ENCODE measurements at places on chromosomes 2 and 18. TPM values are rescaled to one million over a fixed set of nuclear protein-coding genes. Genes with fewer than 3 reads are reported as not detected.

DNA sequence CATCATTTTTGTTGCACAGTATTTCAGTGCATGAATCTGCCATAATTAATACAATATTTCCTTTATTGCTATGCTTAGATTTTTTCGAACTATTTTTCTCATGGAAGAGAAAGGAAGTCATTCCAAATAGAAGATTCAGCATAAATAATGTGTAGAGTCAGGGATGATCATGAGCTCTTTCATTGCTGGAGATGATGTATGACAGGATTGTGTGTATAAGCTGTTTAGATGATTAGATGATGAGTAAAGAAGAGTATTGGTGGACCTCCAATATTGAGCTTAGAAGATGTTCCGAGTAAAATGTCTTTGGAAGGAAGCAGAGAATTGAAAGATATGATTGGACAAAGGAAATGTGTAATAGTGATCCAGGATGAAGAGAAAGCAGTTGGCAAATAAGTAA is 364.5 kb downstream of the PARD3B start:
- no peak overlapping the region for H3K27ac ChIP-seq
- DNase-seq: no peak
- H3K4me3 ChIP-seq: no peak overlapping the region
- H3K4me1 ChIP-seq: no peaks in the 10 kb centered on the region
- H3K27me3 ChIP-seq: no peaks in the 10 kb centered on the region

- no peaks in the 10 kb centered on the region for H3K4me1 ChIP-seq
- H3K27me3 ChIP-seq: no peaks in the 10 kb centered on the region
- H3K4me3 ChIP-seq: no peak overlapping the region
- no peak for DNase-seq
- H3K27ac ChIP-seq: no peak overlapping the region
Measured at GRCh38 chr18:13658436-13659204, 67.7 kb downstream of the FAM210A start.

DNA sequence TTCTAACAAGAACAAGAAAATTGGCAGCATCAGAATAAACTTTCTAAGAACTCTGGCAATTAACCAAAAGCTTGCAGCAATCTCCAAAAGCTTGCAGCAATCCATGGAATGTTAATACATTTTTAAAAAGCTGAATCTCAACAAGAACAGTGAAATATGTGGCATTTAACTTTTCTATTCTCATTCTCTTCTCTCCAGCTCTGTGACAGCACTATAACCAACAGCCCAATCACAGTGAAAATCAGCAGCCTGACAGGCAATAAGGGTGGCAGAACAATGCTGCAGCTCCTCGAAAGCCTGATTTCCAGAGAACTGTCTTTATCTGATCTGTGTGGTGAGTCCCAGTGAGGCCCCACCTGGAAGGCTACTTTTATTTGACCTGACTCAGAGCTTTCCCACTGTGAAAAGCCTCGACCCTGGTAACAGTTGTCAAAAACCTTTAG is 60.0 kb downstream of the TMEM131 start:
- H3K36me3 ChIP-seq: no peaks in the 10 kb centered on the region
- H3K27me3 ChIP-seq: no peaks in the 10 kb centered on the region
- H3K27ac ChIP-seq: peak overlapping the region; percentile 63
- peak overlapping the region; percentile 11 for H3K4me3 ChIP-seq
- H3K4me1 ChIP-seq: peaks cover 55% of the 10 kb centered on the region

GRCh38 chr2:70984576-70985282 is 6.3 kb downstream of the ANKRD53 start:
- H3K27ac ChIP-seq: no peak overlapping the region
- no peaks in the 10 kb centered on the region for H3K4me1 ChIP-seq
- no peak overlapping the region for H3K4me3 ChIP-seq
- H3K27me3 ChIP-seq: no peaks in the 10 kb centered on the region

- no peak for DNase-seq
- 0 out of 2 replicates have a peak, but pooled peaks cover 4% of the 10 kb centered on the region for H3K36me3 ChIP-seq
- peak overlapping the region; percentile 67 for H3K27ac ChIP-seq
- H3K4me3 ChIP-seq: no peak overlapping the region
- peaks cover 61% of the 10 kb centered on the region for H3K4me1 ChIP-seq
- no peaks in the 10 kb centered on the region for H3K27me3 ChIP-seq
Measured at GRCh38 chr18:63187791-63188460, 131.6 kb downstream of the BCL2 start.

GRCh38 chr18:53937037-53937436 is 287.4 kb downstream of the MBD2 start:
- no peak for DNase-seq
- H3K4me3 ChIP-seq: no peak overlapping the region
- no peaks in the 10 kb centered on the region for H3K4me1 ChIP-seq
- no peaks in the 10 kb centered on the region for H3K27me3 ChIP-seq
- no peaks in the 10 kb centered on the region for H3K36me3 ChIP-seq

DNA sequence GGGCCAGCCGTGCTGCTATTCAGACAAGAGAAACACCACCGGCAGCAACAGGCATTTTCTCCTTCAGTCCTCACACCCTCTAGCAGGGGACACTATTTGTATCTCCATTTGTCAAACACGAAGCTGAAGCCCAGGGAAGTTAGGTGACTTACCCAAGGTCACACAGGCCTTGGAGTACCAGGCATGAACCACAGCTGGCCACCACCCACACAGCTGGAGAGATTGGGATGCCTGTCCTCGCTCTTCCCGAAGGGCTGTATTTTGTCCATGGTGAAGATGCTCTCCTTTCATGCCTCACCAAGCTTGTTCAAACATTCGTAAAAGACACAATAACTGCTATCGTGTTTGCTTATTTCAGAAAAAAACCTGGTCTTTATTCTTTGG is 182.7 kb downstream of the INHBB start:
- no peak overlapping the region for H3K27ac ChIP-seq
- H3K4me1 ChIP-seq: no peaks in the 10 kb centered on the region
- H3K4me3 ChIP-seq: no peak overlapping the region

- H3K27me3 ChIP-seq: no peaks in the 10 kb centered on the region
- DNase-seq: no peak
- no peak overlapping the region for H3K4me3 ChIP-seq
- H3K27ac ChIP-seq: no peak overlapping the region
- no peaks in the 10 kb centered on the region for H3K4me1 ChIP-seq
Measured at GRCh38 chr2:195319548-195320412, 337.2 kb upstream of the SLC39A10 start.

GRCh38 chr2:119197529-119198239 is 25.9 kb upstream of the STEAP3 start:
- no peaks in the 10 kb centered on the region for H3K36me3 ChIP-seq
- H3K4me3 ChIP-seq: no peak overlapping the region
- H3K27ac ChIP-seq: no peak overlapping the region

- H3K4me3 ChIP-seq: no peak overlapping the region
- H3K27ac ChIP-seq: no peak overlapping the region
- no peaks in the 10 kb centered on the region for H3K36me3 ChIP-seq
- H3K4me1 ChIP-seq: no peaks in the 10 kb centered on the region
- no peak for DNase-seq
Measured at GRCh38 chr18:42525905-42526304, 570.9 kb downstream of the PIK3C3 start.

GRCh38 chr2:234840336-234840735 is 111.5 kb upstream of the SH3BP4 start:
- no peaks in the 10 kb centered on the region for H3K27me3 ChIP-seq
- no peaks in the 10 kb centered on the region for H3K4me1 ChIP-seq

DNA sequence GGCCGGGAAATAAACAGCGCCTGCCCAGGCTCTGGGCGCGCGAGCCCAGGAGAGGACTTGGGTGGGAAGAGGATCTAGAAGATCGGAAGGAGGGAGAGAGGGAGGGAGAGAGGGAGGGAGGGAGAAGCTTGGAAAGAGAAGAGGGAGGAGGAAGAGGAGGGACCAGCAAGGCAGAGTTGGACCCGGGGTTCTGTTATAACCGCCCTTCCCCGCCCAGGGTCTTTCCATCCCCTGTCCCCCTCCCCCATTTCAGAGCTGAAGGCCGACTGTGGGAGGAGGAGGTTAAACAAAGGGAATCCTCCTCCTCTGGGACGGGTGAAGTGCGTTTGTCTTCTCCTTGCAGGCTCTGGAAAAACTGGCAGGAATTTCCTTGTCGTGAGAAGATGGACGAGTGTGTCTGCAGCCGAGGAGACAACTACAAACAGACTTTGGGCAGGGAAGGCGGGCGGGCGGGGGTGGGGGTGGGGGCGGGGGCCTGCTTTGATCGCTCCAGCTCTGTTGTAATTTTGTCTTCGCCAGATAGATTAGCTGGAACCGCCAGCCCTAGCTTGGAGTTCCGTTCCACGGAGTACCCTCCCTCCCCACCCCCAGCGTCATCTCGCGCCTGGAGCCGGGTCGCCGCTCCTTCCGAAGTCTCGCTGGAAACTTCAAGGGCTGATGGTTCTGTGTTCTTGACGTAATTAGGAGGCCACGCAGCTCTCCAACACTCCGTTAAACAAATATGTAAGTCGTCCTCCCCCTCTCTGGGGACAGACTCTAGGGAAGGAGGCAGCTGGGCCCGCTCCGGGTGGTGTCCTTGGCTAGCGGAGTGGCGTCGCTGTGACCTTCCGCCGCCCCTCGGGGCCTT is 6.4 kb upstream of the SP9 start:
- H3K4me3 ChIP-seq: no peak overlapping the region
- peaks cover 36% of the 10 kb centered on the region for H3K27me3 ChIP-seq
- peaks cover 11% of the 10 kb centered on the region for H3K4me1 ChIP-seq
- no peaks in the 10 kb centered on the region for H3K36me3 ChIP-seq
- DNase-seq: no peak

AMER3 gene
- polyA plus RNA-seq: not detected

GKN1 gene
- polyA plus RNA-seq: not detected

FAM228A gene
- not detected for polyA plus RNA-seq

EFHD1 gene
- polyA plus RNA-seq: not detected

GRB14 gene
- polyA plus RNA-seq: not detected

UGT1A10 gene
- polyA plus RNA-seq: not detected

MC5R gene
- not detected for polyA plus RNA-seq
